ENCODE measurements at places on chromosomes 6 and 20. TPM values are rescaled to one million over a fixed set of nuclear protein-coding genes. Genes with fewer than 3 reads are reported as not detected.

The OR2B6 gene
- total RNA-seq = not detected

The DOK5 gene
- total RNA-seq = not detected

The SLPI gene
- total RNA-seq = 15.2 TPM

The IL20RA gene
- not detected for total RNA-seq

The OPRL1 gene
- 0.97 TPM for total RNA-seq

The ERGIC3 gene
- 245 TPM for total RNA-seq

The CLPSL2 gene
- 1.0 TPM for total RNA-seq

The CD83 gene
- 1.6 TPM for total RNA-seq

The PRL gene
- not detected for total RNA-seq

The DEFB124 gene
- total RNA-seq = not detected

The TRIM31 gene
- total RNA-seq = 1.3 TPM

The RAET1G gene
- total RNA-seq = 6.8 TPM

The HLA-DRA gene
- not detected for total RNA-seq

The TBX18 gene
- total RNA-seq = 14.9 TPM

Data from A549 treated with Mapracorat at 1 μM for 4 hours (cell line).